CD4-positive, alpha-beta T cell treated with Interleukin-4 for 1 hour (primary cell): ENCODE measurements at places on chromosomes 16 and 17.

DNA sequence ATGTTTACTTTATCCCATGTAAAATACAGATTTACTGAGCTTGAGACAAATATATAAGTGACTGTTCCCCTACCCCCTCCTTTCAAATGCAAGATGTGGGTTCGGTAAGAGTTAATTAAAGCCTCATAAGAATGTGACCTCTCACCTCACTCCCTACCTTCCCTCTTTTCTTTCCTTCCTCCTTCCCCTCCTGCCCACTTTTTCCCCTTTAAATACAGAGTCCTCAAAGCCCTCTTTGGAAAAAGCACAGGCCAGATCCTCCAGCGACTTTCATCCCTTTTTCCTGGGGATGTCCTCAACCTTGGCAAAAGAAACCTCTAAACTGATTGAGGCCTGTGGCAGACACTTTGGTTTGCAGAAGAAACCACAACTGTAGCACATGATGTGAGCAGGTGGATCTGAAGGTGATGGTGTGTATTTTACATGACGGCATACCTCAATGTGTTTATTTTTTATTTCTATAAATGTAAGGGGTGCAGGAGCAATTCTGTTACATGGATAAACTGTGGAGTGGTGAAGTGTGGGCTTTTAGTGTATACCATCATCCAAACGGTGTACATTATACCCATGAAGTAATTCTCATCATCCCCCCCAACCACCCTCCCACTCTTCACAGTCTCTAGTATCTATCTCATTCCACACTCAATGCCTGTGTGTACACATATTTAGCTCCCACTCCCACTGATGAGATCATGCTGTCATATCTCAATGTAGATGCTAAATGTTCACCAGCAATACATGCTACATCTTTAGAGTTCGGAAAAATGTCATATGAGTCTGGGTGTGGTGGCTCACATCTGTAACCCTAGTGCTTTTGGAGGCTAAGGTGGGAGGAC, 77.7 kb downstream of the XYLT1 start:
- DNase-seq: no peak

- no peak for DNase-seq
Observed at GRCh38 chr17:5892921-5893675, 177.1 kb upstream of the WSCD1 start.

DNA sequence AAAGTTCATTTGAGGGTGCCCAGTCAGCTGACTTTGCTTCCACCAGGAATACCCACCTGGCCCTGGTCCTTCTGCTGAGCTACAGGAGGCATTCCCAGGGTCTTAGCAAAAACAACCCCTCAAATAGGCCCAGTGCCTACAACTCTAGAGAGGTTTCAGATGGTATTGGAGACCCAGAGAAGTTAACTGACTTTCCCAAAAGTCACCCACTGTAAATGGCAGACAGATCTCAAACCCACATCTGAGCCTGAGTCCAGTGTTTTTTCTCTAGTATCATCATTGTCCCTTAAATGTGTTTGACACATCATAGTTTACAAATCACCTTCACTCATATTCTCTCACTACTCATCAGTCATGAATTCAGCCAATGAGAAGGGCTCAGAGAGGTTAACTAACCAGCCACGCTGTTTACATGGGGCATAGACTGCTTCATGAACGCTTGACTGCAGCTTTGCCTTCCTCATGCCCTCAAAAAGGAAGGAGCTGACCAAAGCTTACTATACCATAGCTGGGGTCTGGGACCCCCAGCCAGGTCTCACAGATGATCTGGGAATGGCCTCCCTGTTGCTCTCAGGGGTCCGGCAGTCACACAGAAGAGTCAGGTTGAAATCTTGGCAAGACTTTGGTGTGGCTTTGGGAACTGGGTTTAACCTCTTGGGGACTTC, 3.7 kb downstream of the PHOSPHO1 start:
- no peak for DNase-seq

DNA sequence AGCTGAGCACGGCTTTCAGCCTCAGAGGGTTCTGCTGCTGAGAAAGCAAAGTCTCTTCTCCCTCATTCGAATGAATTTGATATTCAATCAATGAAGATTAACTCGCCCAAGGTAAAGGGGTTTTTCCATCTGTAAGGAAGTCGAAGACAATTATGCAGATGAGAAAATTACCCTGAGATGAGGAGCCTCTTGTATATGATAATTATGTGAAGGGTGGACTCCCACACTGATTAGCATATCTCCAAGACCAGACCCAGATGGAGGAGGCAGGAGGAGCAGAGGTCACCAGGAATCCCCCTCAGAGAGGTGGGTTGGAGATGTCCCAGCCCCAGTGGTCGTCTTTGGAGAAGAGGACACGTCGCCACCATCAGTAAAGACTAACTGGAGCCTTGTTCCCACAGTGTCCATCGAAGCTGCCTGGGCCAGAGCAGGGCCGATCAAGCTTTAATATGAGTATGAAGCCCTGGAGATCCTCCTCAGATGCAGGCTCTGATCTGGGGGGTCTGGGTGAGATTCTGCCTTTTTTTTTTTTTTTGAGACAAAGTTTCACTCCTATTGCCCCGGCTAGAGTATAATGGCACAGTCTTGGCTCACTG, 61.5 kb upstream of the LHX1 start:
- no peak for DNase-seq

GRCh38 chr16:53849994-53850393, 146.0 kb downstream of the FTO start:
- no peak for DNase-seq

GRCh38 chr16:10480151-10480550, 94.3 kb downstream of the ATF7IP2 start:
- DNase-seq: no peak

DNA sequence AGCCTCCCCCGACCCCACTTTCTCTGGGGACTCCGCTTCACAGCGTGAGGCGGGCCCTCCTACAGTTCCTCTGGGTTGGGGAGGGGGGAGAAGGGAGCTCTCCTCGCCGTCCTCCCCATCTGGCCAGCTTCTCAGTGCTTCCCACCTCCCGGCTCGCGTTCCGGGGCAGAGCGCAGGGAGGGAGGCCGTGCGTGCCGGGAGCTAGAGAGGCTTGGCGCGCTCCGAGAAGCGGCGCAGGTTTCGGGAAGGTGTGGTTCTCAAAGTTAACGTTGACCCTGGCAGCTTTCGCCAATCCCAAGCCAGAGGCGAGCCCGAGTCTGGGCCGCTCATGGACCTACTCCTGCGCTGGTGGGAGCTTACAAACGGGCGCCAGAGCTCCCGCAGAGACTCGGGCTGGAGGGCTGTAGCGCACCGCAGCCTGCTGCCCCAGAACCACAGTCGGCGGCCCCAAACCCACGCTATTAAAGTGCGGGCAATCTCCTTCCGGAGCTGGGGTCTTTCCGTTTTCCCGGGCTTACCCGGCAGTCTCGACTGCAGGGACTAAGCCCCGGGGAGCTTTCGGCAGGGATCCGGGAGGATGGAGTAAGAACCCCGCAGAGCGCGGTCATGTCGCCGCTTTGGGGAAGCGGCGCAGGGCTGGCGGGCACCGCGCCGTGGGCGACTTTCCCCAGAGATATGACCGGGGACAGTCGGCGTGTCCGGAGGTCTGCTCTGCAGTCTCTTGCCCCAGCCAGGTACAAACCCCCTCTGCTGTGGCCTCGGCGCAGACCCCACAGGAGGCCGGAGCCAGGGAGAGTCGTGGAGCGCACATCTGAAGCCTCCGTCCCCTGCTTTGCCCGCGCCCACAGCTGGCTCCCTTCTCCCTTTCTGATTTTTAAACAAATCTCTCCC, 787 bp downstream of the CDH11 start:
- no peak for DNase-seq

- no peak for DNase-seq
Observed at GRCh38 chr17:80937462-80938381, 53.9 kb upstream of the CHMP6 start.

- no peak for DNase-seq
Observed at GRCh38 chr16:12062343-12063003, 85.9 kb downstream of the SNX29 start.

DNA sequence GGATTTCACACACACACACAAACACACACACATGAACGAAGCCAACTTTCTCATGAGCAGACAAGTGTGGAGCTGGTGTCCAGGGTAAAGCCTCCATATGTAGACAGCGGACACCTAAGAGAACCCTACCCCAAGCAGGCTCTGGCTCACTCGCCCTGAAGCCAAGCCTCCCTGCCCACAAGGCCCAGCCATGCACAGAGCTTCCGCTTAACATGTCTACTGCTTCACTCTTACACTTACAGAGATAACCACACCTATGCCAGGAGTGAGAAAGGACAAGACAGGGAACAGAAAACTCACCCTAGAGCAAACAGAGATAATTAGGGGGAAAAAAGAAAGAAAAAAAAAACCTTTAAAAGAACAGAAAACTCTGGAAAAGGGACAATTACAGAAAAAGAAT, 67.5 kb downstream of the CYTH1 start:
- no peak for DNase-seq

DNA sequence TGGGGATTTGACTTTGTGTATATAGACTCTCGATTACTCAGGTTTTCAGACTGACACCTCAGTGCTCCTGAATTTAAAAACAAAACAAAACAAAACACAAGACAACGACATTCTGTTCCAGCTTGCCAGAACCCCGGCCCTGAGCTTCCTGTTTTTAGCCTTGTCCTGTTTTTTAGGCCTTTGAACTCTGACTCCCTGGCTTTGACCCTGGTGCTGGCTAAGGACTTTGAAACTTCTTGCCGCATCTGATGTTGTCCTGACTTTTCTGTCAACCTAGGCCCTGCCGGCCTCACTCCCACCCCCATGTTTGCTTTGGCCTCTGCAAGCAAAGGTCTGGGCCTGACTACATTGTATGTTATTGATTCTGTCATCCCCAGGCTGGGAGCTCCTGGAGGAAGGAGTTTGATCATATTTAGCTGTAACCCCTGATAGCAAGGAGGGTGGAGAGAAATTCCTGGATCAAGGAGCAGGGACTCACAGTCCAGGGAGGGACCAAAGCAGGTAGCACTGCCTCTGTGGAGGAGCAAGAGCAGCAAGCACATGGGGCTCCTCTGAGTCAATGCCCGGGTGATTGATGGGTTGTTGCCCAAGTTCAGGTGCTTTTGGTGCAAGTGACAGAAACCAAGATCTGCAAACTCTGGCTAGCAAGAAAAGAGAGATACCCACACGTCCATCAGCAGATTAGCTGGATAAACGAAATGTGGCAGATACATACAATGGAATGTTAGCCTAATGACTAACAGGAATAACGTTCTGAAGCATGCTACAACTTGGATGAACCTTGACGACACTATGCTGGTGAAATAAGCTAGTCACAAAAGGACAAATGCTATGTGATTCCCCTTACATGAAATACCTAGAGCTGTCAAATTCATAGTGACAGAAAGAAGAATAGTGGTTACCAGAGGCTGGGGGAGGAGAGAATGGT, 7.7 kb downstream of the CCL16 start:
- no peak for DNase-seq

- DNase-seq: no peak
Observed at GRCh38 chr17:33870936-33871335, 384.1 kb upstream of the CCL2 start.

DNA sequence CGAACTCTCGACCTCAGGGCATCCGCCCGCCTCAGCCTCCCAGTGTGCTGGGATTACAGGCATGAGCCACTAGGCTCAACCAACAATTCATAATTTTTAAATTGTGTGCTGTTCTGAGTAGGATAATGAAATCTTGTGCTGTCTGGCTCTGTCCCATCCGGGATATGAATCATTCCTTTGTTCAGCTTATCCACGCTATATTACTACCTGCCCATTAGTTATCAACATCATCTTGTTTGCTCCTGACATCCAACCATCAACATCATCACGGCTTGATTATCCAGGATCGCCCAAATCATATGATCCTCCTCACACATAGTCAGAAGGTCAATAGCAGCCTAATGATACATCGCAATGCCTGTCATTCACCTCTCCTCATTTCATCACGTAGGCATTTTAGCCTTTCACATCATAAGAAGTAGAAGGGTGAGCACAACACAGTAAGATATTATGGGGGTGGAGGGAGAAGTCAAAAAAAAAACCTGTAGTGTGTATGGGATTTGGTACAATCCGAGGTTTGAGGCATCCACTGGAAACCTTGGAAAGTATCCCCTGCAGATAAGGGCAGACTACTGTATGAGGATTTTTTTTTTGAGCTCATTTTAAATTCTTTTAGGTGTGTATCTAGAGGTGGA, 77.0 kb upstream of the SIAH1 start:
- DNase-seq: no peak

DNA sequence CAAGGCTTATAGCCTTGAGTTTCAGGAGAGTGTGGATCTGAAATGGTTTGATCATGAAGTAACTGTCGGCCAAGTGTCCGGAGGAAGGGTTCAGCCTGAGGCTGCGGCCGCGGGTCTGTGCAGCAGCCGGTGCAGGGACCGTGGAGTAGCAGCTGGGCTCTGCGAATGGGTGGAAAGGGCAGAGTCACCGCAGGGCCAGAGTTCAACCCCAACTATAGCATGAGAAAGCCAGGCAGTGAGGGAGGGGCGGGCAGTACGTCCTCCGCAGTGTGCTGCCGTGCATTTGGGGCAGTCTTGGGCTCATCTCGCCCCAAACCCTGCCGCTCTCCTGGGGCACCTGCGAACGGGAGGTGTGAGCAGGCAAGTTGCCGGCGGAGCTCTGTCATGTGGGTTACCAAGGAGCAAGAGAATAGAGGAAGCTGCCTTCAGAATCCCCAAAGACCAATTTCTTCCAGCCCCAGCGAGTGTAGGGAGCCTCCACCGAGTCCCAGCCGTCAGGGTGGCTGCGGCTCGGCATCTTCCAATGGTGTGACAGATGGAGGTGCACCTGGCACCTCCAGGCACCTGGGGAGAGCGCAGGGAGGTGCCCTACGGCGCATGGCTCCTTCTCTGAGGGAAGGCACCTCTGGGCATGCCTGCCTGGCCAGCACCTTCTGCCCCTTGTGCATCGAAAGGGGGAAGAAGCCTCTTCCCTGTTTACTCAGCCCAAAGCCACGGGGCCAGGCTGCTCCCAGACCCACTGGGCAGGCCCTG, 87.3 kb downstream of the RPA1 start:
- DNase-seq: no peak

DNA sequence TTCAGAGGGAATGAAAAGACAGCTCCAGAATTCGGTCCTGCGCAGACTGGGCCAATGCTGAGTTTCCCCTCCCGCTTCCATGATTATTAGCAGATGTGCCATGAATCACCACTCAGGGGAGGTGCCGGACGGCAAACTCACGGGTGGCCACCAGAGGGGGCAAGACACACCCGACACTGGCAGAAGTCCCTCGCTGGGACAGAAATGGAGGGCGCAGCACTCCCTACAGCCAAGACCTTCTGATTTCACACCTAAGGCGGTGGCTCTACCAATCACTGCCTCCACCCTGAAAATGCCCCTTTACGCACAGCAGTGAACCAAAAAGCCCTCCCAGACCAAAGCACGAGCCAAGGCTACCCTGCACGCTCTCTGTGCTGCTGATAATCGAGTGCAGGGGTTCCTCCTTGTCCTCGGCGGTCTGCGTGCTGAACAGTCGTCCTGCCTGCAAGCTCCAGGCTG, 26.8 kb downstream of the TRAP1 start:
- DNase-seq: peak; percentile 86
